ENCODE measurements at places on chromosomes 16 and 17.

- no peak for DNase-seq
Measured at GRCh38 chr17:49381033-49381432, 19.0 kb upstream of the ZNF652 start.

GRCh38 chr16:77457046-77457445, 22.2 kb upstream of the ADAMTS18 start:
- DNase-seq, result no peak

DNA sequence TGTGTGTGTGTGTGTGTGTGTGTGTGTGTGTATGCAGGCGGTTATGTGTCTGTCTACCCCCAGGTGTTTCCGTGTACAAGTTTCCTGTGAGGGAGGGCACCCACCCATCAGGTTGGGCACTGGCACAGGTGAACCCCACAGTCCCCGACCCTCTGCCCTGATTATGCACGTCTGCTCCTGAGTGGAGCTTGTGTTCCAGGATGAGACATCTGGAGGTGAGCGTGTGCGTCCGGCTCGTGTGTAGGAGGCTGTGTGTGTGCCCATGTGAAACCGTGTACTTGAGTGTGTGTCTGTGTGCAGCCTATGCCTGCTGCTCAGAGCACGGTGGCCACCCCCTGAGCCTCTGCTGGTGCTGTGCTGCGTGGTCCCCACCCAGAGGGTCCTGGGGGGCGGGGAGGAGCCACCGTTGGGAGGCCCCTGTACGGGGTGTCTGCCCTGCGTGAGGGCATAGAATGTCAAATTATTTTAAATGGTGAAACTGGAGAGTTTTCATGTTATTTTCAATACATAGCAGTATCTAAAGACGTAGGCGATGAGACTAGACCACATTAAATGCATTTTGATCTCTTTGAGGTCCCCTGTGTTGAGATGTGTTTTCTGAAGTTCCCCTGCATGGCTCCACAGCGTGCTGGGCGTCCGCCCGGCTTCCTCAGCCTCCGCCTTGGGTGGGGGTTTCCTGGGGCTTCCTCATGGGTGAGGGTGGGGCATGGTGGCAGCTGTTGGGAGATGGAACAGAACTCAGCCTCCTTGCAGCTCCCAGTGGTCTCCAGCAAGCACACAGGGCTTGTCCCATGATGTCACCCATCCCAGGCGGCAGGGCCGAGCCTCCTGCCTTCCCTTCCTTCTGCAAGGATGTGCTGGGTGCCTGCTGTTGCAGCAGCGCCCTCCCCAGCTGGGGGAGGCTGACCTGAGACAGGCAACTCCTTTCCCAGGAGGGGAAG, 43.4 kb downstream of the KCNJ12 start:
- no peak for DNase-seq

DNA sequence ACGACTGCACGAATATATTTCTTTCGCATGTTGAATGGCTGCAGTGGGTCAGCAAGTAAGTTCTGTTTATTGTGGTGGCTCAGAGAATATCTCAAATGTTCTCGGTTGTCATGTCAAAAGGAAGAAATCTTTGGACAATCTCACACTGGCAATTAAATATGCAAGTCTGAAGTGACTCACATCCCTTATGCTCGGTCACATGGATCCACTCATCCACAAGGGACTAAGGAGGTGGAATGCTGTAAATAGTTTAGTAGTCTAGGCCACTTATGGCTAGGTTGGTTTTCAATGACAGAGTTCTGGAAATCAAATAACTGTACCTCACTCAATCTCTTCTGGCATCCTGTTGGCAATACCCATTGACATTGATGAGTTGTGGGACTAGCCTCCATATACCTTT, 33.0 kb upstream of the PMP22 start:
- no peak for DNase-seq

DNA sequence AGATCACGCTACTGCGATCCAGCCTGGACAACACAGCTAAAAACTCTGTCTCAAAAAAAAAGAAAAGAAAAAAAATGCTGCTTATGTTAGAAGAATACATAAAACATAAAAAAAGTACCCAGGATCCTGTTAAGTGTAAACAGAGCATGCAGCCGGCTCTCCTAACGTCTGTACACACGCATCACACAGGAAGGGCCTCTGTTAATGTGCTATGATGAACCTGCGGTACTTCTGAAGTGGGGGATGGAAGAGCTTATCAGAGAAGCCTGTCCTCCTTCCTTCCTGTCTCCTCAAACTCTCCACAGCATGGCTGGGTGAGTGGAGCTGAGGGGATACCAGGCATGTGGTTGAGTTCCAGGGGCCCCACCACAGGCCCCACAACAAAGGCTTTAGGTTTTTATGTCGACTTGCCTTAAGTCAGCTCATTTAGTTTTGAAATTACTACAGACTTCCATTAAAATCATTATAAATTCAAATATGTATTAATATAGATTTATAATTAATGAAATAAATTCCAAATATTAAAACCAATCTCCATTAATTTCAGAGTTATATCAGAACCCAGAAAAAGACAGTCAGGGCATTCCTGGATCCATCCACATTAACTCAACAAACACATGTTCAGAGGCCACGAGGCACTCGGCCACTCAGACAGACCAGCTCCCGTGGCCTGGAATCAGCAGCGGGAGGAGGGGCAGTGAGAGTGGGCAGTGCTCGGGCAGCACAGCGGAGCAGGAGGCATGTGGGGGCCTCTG, 11.7 kb downstream of the CCDC57 start:
- DNase-seq, result no peak

- DNase-seq, result no peak
Measured at GRCh38 chr16:7355758-7356157, 23.1 kb downstream of the RBFOX1 start.

DNA sequence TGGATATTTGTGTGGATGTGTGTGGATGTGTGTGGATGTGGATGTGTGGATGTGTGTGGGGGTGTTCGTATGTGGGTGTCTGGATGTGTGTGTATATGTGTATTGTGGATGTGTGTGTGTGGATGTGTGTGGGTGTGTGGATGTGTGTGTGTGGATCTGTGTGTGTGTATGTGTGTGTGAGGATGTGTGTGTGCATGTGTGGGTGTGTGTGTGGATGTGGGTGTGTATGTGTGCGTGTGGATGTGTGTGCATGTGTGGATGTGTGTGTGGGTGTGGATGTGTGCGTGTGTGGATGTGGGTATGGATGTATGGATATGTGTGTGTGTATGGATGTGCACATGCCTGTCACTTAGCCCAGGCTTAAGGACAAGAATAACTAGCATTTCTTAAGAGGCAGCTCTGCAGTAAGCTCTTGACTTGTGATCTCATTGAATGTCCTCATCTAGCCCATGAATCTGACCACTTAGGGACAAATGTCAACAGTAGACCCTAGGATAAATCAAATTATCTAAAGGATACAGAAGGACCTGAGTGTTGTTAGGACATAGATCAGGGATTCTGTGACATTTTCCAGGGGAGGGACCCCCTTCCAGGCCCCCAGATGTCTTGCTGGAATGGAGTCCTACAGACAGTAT, 83.5 kb downstream of the BMERB1 start:
- no peak for DNase-seq

- no peak for DNase-seq
Measured at GRCh38 chr17:78993241-78993956, 13.7 kb upstream of the LGALS3BP start.

DNA sequence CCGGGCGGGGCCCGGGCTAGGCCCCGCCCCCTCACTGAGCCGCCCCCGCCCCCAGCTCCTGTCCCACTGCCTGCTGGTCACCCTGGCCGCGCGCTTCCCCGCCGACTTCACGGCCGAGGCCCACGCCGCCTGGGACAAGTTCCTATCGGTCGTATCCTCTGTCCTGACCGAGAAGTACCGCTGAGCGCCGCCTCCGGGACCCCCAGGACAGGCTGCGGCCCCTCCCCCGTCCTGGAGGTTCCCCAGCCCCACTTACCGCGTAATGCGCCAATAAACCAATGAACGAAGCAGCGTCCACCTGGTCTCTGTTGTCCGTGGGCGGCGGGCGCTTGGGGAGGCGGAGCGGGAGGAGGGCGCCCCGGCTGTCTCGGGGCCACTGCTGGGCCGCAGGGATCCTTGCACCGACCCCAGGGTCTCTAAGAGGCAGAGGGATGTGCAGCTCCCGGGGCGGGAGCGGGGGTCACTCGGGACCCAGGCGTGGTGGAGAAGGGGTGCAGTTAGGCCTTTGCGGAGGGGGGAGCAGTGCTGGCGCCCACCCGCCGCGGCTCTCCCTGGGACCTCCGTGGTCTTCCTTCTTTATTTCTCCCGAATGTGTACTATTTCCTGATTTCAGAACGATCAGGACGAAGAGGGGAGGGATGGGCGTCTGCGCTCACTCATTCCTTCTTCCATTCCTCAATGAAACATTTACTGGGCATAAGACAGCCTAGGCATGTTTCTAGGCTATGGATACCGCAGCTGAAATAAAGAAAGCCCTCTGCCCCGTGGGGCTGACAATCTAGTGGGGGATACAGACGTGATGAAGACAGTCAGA, 2.0 kb downstream of the HBZ start:
- no peak for DNase-seq

- DNase-seq, result no peak
Measured at GRCh38 chr16:69889295-69889964, 61.7 kb upstream of the CLEC18A start.

DNA sequence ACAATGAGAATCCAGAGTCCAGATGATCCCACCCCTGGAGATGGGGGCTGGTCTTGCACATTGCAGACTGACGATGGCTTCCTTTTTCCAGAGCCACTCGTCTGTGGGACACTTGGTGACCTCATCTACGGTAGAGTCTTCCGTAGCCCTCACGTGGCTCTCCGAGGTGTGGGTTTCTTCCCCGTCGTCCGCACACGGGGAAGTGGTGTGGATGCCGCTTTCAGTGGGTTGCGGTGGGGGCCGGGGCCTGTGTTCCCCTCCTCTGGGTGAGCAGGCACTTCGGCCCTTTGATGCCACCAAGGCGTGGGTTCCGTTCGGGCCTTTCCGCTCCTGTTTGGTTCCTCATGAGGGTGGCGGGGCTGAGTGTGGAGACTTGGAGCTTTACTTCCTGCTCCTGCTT, 21.4 kb downstream of the BAIAP2 start:
- no peak for DNase-seq

GRCh38 chr17:56142325-56142724, 10.9 kb upstream of the ANKFN1 start:
- no peak for DNase-seq

GRCh38 chr17:78391843-78392242, 13.4 kb downstream of the PGS1 start:
- DNase-seq, result no peak

DNA sequence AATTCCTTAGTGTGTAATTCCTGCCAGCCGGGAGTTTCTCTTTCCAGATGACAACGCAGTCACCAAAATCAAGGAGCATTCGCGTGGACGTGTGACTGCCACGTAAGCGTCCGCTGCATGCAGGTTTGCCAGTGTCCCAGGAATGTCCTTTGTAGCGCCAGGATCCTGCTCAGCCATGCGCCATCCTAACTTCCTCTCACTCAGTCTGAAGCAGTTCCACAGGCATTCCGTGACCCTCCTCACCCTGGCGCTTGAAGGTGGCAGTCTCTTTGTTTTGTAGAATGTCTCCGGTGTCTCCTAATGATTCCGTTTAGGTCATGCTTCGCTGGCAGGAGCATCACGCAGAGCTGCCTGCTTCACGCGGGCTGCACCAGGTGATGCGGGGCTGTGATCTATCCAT, 88.6 kb downstream of the RPTOR start:
- DNase-seq, result no peak

GRCh38 chr17:48513097-48513496, 17.7 kb downstream of the HOXB1 start:
- no peak for DNase-seq

DNA sequence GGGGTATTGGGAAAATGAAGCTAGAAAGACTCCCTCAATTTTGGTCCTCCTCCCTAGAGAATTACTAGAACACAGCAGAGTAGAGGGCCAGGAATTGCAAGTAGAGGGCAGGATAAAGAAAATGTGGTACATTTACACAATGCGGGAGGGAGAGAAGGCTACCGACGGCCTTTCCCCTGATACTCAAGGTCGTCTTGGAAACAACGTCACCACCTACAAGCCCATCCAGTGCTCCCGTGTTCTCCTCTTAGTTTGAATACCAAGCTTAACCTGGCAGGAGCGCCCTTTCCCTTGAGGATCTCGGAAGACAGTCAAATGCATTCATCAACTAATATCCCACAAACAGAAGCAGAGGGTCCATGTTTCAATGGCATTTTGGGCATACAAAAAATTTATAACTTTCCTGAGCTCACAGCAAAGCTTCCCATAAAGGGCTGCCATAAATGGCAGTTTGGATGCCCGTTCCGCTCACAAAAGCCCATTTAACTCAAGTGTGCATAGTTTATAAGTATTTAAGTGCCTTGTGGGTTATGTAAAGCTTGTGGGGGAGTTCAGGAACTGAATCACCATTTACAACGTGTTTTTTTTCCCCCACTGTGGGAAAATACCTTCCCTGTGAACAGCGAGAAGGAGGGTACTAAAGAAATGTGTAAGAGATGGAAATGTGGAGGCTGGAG, 414.6 kb downstream of the SLC39A11 start:
- no peak for DNase-seq

- DNase-seq, result no peak
Measured at GRCh38 chr16:82439678-82440293, 187.0 kb upstream of the CDH13 start.

DNA sequence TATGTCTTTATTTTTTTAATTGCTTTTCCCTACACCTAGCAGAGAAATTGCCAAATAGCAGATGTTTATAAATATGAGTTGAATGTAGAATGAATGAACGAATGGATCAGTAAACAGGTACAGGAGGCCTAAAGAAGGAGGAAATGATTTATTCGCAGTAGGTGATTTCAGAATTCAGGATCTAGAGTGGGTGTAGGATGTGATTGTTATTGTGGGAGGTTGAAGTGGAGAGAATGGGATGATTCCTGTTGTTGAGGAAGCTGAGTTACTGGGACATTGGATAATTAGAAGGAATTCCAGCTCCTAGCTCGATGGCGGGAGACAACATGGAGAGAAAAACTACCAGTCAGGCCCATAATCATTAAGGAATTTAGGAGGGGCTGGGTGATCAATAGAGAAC, 42.2 kb downstream of the MRTFB start:
- no peak for DNase-seq

DNA sequence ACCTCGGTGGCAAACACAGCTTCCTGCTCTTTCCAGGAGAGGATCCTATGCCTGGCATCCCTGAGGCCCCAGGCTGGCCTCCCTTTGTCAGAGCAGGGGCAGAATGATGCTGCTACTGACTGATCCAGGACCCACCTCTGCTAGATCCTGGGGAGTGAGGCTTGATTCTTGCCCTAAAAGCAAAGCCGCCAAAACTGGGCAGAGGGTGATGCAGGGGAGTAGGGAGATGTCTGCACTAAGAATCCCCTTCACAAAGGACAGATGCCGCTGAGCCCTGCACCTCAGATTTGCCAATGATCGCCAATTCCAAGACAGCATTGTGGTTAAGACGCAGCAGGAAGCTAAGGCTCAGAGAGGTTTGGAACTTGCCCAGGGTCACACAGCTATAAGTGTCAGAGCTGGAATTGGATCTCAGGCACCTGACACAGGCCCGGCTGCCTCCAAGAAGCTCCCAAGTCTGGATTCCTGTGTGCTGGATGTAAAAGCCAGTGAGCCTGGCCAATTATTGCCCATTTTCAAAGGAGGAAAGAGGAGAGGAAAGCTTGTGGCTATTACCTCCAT, 60.7 kb upstream of the TNRC6C start:
- no peak for DNase-seq

- DNase-seq, result no peak
Measured at GRCh38 chr17:8985054-8985701, 19.7 kb upstream of the PIK3R5 start.

Data from cortex of kidney (tissue), 1 donor.